ENCODE measurements at places on chromosomes 5 and 9.

- no peak for DNase-seq
These were observed 5.9 kb downstream of the APC start for GRCh38 chr5:112743631-112744030.

DNA sequence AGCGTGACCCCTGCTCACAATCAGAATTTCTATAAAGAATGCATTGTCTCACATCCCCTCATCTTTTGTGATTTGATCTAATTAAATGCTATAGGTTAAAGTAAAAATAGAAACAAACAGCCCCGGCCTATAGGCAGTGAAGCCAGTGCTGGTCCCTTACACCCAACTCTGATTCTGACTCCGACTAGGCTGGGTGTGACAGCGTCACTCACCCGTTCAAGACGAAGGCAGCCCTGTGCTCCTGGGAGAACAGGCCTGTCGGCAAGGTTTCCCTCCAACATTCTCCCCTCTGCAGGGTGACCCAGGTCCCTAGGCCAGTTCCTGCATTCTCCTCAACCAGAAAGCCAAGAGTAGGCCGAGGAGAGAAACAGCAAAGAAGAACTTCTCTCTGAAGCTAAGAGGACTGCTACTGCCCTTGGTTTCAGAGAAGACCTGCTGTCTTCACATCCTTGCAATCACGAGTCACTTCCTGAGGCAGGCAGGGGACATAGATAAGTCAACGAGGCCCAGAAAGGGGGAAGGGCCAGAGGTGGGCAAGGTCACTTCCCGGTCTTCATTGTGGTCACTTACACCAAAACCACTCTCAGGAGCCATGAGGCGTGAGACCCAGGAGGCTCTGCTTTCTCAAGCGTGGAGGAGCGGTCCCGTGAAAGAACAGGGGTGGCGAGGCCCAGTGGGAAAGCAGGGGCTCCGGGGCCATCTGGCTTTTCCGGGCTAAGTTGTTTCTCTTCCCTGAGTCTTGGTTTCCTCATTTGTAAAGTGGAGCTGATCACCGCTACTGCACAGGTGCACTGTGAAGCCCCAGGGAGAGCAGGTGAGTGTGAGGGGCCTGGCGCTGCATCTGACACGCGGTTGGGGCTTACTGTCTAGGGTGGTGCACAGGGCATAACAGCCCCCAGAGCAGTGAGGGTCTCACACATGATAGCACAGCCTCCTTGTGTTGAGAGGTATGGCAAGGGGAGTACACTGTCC is 200.8 kb downstream of the CRB2 start:
- DNase-seq: no peak

GRCh38 chr5:143133721-143134120 is 269.8 kb downstream of the NR3C1 start:
- DNase-seq: no peak

GRCh38 chr5:31196309-31196708 is 2.8 kb downstream of the CDH6 start:
- no peak for DNase-seq

- DNase-seq: no peak
These were observed 4.0 kb downstream of the LTC4S start for GRCh38 chr5:179797741-179798140.

DNA sequence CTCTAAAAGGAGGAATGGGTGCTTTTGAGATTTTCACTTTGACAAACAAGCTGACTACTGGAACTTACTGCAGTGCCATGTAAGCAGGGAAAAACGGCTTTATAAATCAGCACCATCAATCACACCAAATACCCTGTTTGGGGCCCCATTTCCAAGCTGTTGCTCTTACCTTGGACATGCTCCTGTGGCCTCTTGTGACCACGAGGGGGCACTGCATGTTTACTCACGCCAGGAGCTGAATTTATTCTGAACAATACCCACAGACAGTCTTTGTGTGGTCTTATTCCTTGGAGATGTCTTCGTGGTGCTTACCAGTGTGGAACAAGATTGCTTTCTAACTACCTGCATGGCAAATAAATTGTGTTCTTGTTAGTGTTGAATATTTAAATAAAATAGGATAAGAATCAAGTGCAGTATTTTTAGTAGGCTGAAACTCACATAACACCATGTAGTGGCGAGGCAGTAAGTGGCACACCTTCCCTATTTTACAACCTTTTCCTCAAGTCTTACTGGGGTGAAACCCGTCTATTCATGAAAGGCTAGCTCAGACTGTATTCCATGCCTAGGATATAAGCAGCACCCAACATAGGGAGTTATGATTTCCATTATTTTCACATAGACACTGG is 155.5 kb upstream of the NMUR2 start:
- DNase-seq: peak; percentile 1

GRCh38 chr9:134887219-134887618 is 6.6 kb downstream of the FCN2 start:
- no peak for DNase-seq

DNA sequence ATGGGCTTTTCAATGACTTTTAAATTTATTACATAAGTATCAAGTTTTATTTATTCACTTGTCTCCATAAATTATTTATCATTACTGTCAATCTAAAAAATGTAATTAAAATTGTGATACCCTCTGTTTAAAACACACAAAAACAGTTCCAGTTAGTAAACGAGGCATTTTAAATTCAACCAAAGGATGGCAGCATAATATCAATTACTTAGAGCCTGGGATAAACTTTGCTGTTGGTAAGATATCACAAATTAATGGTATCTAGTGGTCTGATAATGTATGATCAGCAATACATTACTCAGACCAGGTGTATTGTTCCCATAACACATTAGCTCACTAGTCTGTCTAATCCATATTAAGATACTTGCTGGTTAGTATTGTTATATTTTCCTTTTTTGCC is 9.6 kb upstream of the IFNE start:
- no peak for DNase-seq

DNA sequence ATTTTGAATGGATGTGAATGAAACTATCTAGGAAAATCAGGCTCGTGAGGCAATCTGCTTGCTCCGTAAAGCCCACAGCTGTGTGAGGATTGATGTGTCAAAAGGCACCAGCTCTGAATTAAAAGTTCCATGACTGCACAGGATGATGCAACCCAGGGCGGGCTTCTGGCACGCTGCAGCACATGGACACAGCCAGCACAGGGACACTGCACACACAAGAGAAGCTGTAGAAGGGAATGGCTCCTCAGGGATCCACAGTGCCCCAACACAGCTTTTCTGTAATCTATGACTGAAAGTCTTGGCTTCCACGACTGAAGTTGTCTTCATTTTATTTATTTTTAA is 151.0 kb downstream of the GCNT1 start:
- DNase-seq: no peak

GRCh38 chr5:74156728-74157383 is 483.7 kb downstream of the ENC1 start:
- DNase-seq: no peak

DNA sequence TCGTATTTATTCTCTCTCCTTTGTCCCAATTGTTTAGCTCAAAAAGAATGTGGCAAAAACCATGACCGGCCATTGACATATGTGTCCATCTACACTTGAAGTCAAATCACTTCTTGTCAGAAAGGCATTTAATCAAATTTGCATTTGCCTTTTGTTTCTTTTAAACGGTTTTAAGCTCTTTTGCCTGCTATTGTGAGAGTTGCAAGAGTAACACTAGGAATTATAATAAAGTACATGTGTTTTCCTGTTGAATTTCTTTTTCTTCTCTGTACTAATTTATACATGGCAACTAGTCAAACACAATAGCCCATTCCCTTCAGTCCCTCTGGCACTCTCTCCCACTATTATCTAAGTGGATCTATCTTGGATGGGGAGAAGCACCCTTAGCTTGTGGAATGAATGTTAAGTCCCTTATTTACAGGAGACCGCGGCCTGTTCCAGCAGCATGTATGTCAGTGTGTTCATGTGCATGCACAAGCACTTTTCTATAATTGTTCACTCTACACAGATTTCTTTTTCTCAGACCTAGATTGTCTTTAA is 3.2 kb downstream of the ADAMTSL1 start:
- DNase-seq: no peak

GRCh38 chr5:14208071-14209021 is 65.2 kb downstream of the TRIO start:
- no peak for DNase-seq

DNA sequence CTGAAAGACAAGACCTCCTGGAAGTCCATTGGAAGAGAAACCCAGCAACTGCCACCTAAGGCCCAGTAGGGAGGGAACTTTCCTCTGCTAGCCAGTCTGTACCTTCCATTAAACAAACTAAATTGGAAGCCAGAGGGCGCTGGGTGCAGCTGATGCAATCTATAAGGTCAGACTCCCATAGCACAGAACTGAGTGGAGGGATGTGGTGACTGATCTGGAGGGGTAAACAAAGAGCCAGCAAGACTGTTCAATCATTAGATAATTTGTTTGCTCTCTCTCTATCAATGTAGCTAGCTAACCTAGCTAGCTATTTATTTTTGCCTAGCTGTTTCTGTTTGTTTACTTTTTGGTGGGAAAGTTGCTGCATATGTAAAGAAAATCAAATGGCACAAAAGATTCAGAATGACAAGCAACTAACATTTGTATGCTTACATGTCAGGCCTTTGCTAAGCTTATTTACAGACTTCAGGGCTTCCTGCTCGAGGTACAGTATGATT is 291.8 kb upstream of the DAB2 start:
- peak; percentile 14 for DNase-seq

- DNase-seq: no peak
These were observed 168.7 kb upstream of the FST start for GRCh38 chr5:53311681-53312080.

GRCh38 chr9:88396836-88397577 is 8.8 kb downstream of the SPIN1 start:
- DNase-seq: no peak

DNA sequence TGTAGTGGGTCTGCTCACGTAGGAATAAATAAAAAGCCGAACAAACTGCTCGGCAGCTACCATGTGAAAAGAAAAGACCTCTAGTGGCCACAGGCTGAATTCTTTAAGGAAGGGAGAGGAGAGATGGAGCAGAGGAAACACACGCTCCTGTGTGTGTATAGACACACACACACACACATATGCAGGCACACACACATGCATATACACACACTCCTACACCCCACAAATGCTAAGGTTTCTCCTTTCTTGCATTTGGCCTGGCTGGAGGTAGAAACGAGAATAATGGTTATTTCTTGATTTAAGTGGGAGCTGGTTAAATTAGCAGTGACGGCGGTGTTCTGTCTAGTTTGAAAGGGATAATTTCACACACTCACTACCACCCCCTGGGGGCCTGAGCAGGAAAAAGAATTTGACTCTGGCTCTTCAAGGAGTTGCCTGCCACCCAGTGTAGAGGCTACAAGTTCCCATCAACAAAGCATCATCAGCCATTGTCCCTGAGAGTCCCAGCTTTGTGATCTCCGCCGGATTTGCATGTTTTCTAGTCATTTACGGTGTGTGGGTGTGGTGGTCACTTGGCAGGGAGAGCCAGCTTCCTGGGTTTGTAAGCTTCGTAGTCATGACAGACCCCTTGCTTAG is at the start of gene INSYN2B:
TSS of gene INSYN2B (minus strand) at position 78 of the 636 bp plus-strand sequence. CDS start 96,597 bp downstream, outside the sequence.
- DNase-seq: peak; percentile 3

GRCh38 chr5:173689171-173689736 is 72.8 kb upstream of the BOD1 start:
- no peak for DNase-seq

GRCh38 chr5:80689627-80690026 is 34.8 kb upstream of the DHFR start:
- no peak for DNase-seq

DNA sequence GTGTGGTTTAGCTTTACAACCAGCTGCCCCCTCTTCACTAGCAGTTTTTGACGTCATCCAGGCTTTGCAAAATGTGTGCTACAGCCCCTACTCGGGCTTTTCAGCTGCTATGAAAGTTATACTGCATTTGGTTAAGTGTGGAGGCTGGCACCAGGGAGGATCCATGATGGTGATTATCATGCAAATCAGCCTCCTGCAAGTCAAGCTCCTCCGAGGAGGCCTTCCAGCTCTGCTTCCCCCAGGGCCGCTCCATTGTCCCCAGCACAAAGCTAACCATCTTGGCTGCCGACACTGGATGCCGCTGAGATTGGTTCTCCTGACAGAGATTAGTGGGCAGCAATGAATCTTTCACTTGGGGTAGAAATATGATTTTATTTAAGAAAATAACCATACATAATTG is 159.6 kb downstream of the NR2F1-AS1 start:
- no peak for DNase-seq

GRCh38 chr9:3950534-3950933 is 349.3 kb downstream of the GLIS3 start:
- DNase-seq: no peak

Measured in activated T-cell treated with anti-CD3 and anti-CD28 coated beads for 24 hours (primary cell).